ENCODE measurements at places on chromosomes 11 and 22.

DNA sequence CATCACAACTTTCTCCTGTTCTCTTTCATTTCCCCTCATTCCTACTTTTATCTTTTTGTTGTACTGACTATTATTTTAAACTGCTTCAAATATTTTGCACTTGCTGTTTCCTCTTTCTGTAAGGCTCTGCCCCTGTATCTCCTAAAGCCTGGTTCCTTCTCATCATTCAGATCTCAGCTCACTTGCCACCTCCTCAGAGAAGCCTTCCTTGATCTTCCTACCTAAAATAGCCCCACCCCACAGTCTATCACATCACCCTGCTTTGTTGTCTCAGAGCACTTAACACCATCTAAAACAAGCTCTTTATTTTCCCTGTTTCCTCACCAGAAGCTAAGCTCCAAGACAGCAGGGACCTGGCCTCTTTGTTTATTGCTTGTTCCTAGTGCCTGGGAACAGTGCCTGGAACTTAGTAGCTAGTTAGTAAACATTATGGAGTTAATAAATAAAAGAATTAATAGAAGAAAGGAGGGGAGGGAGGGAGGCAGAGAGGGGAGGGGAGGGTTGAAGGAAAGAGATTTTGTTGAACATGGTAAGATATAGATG, 2.5 kb upstream of the STK33 start:
- no peaks in the 10 kb centered on the region for H3K27me3 ChIP-seq
- H3K27ac ChIP-seq: no peak overlapping the region
- no peaks in the 10 kb centered on the region for H3K36me3 ChIP-seq
- H3K4me1 ChIP-seq: peaks cover 38% of the 10 kb centered on the region
- no peak overlapping the region for H3K4me3 ChIP-seq
- DNase-seq: no peak

- H3K4me3 ChIP-seq: no peak overlapping the region
- H3K36me3 ChIP-seq: no peaks in the 10 kb centered on the region
- peak overlapping the region; percentile 57 for H3K27ac ChIP-seq
- no peaks in the 10 kb centered on the region for H3K27me3 ChIP-seq
- H3K4me1 ChIP-seq: peaks cover 35% of the 10 kb centered on the region
- peak; percentile 82 for DNase-seq
Observed at GRCh38 chr22:19886605-19887255, 32.1 kb upstream of the GNB1L start.

GRCh38 chr11:133047036-133047770, 485.1 kb downstream of the OPCML start:
- H3K27me3 ChIP-seq: no peaks in the 10 kb centered on the region
- no peak for DNase-seq
- no peaks in the 10 kb centered on the region for H3K4me1 ChIP-seq
- no peaks in the 10 kb centered on the region for H3K36me3 ChIP-seq
- no peak overlapping the region for H3K27ac ChIP-seq
- no peak overlapping the region for H3K4me3 ChIP-seq

DNA sequence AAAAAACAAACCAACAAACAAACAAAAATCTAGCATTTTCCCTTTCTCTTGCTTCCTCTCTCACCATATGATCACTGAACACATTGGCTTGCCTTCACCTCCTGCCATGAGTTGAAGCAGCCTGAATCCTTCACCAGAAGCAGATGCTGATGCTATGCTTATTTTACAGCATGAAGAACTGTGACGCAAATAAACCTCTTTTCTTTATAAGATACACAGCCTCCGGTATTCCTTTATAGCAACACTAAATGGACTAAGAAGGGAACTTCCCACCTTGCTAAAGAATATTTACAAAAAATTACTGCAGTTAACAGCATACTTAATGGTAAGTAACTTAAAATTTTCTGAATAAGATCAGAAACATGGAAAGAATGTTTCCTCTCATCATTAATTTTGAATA, 27.7 kb upstream of the TEAD1 start:
- H3K27me3 ChIP-seq: no peaks in the 10 kb centered on the region
- H3K36me3 ChIP-seq: no peaks in the 10 kb centered on the region
- H3K27ac ChIP-seq: no peak overlapping the region
- no peak overlapping the region for H3K4me3 ChIP-seq

DNA sequence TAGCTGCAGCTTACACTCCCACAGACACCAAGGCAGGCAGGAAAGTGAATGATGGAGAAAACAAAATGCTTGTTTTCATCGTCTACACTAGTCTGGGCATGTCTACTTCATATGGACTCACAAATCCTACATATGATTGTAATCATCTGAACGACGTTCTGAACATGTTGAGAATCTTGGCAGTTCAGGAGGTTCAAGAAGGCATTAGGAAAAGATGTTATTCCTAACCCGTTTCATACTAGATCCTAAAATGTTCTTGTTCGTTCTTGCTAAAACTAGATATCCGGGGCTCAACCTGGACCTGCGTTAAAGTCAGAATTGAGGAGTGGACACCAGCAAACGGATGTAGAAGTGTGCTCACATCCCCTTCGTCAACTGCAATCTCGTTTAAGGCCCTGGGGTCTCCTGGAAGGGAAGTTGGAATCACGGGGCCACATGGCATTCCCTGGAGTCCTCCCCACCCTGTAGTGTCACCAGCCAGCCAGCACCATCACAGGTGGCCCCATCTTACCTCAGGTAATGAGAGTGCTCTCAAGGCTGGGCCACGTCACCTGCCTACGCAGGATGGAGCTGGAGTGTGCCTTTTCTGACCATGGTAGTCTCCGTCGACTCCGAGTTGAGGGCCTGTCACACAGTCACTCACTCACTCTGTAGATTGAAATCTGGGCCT, 37.3 kb downstream of the C11orf58 start:
- no peak overlapping the region for H3K27ac ChIP-seq
- H3K4me1 ChIP-seq: no peaks in the 10 kb centered on the region
- H3K4me3 ChIP-seq: no peak overlapping the region
- DNase-seq: no peak
- H3K36me3 ChIP-seq: no peaks in the 10 kb centered on the region
- H3K27me3 ChIP-seq: no peaks in the 10 kb centered on the region

DNA sequence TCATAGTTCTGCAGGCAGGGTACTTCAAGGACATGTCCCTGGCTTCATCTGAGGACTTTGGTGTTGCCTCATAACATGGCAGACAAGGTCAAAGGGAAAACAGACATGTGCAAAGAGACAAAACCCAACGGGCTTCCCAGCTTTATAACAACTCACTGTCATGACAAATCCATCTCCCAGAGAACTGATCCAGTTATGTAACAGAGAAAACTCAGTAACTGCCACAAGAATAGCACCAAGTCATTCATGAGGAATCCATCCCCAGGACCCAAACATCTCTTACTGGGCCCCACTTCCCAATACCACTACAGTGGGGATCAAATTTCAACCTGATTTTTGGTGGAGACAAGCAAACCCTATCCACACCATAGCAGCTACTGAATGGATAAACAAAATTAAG, 13.0 kb downstream of the OR52N4 start:
- H3K27ac ChIP-seq: no peak overlapping the region
- H3K4me1 ChIP-seq: no peaks in the 10 kb centered on the region
- no peaks in the 10 kb centered on the region for H3K27me3 ChIP-seq
- no peak overlapping the region for H3K4me3 ChIP-seq
- H3K36me3 ChIP-seq: no peaks in the 10 kb centered on the region

DNA sequence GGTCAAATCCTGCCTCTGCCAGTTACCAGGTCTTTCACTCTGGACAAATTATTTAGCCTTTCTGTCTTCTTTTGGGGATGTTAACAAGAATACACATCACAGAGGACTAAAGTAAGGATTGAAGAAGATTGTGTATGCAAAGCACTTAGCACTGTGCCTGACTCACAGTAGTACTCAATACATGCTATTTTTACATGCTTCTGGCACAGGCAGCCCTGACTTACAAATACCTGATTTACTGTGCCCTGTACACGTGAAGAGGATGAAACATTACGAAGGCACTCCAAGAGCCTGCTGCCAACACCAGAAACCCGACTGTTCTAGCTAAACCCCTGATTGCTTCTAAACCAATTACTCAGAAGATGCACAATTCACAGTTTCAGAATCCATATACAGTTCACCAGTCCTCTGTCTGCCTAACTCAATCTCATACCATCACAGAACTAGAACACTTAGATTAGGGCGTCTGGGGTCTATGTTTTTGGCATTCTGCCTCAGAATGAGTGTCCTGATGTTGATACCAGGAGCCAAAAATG, 300.9 kb upstream of the DDI1 start:
- no peak overlapping the region for H3K4me3 ChIP-seq
- no peaks in the 10 kb centered on the region for H3K27me3 ChIP-seq
- DNase-seq: peak; percentile 58
- peaks cover 34% of the 10 kb centered on the region for H3K4me1 ChIP-seq
- no peaks in the 10 kb centered on the region for H3K36me3 ChIP-seq
- no peak overlapping the region for H3K27ac ChIP-seq

DNA sequence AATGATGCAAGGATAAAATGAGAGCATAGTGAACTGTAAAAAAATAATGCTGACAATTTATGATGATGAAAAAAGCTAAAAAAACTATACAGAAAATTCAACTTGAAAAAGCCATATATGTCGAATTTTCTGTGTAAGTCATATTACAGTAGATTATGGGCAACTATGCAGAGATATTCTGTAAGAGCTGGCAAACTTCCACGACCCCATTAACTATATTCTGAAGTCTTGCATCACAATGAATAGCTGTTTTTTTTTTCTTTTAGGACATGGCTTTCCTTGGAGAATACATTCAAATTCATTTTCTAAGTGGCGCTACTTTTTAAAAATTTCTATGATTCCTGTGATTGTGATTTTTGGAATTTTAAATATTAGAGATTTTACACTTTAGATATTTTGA, 18.4 kb downstream of the PSMD13 start:
- H3K4me3 ChIP-seq: no peak overlapping the region
- peaks cover 16% of the 10 kb centered on the region for H3K4me1 ChIP-seq
- peaks cover 15% of the 10 kb centered on the region for H3K36me3 ChIP-seq
- H3K27me3 ChIP-seq: no peaks in the 10 kb centered on the region

GRCh38 chr22:43276321-43276720, 66.9 kb downstream of the SCUBE1 start:
- DNase-seq: no peak
- H3K4me1 ChIP-seq: no peaks in the 10 kb centered on the region
- H3K4me3 ChIP-seq: no peak overlapping the region
- no peaks in the 10 kb centered on the region for H3K27me3 ChIP-seq
- no peaks in the 10 kb centered on the region for H3K36me3 ChIP-seq

DNA sequence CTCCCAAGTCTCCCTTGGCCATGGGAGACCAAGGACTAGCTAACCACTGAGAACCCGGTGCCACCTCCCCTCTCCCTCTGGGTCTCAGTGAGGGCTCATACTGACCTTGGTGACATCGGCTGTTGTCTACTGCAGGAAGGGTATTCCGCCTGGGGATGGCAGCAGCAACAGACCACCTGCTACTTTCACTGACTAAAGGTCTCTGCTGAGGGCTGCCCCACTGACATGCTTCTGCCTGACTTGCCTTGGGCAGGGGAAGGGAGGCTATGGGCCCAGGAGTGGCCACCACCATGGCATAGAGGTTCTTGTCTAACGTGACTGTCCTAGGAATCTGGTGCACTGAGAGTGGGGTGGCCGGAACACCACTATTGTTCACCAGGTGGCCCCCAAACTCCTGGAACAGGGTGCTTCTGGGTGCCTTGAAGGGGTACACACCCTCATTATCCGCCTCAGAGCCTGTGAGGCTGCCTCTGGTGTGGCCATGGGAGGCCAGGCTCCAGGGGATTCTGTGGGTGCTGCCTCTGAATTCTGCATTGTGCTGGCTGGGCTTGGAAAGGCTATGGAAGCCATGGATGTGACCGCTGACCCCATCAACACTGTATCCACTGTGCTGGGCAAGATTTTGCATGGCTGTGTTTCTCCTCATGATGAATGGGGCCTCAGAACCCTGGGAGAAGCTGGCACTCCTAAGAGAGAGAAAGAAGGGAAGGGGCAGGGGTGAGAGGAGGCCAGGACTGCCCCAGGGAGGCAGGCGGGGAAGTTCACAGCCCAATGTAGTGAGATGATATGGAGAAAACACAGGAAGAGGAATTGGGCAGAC, 38.3 kb downstream of the GAB4 start:
- peaks cover 22% of the 10 kb centered on the region for H3K4me1 ChIP-seq
- no peaks in the 10 kb centered on the region for H3K36me3 ChIP-seq
- no peak overlapping the region for H3K27ac ChIP-seq
- DNase-seq: no peak

GRCh38 chr11:849104-849824, 6.6 kb downstream of the TSPAN4 start:
- no peak overlapping the region for H3K4me3 ChIP-seq
- DNase-seq: peak; percentile 72
- no peaks in the 10 kb centered on the region for H3K27me3 ChIP-seq
- H3K27ac ChIP-seq: no peak overlapping the region

DNA sequence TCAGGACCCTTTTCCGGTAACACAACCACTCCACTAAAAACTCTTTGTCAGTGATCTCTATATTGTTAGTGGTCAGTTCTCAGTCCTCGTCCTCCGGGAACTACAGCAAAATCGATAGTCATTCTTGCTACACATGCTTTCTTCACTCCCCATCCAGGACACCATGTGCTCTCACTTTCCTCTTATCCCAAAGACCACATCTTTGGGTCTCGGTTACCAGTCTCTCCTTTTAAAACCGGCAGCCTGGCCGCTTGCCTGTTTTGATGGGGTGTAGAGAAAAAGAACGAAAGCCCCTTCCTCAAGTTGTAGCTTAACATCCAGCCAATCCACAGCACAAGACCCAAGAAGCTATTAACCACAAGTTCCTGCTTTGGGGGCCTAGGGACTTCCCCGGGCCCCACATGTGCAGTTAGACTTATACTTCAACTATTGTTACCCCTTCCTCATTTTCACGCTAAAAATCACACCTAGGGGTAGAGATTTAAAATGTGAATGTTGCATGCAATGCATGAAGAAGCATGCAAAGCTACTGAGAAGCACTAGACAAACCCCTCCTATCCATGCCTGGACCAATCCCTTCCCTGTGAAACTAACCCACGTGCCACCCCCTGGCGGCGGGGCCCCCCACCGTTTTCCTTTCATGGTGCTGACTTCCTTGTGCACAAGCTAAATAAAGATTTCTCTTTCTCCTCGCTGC, 1.5 kb upstream of the TOLLIP start:
- H3K27ac ChIP-seq: peak overlapping the region; percentile 69
- H3K4me3 ChIP-seq: peak overlapping the region; percentile 92
- DNase-seq: peak; percentile 82

- no peaks in the 10 kb centered on the region for H3K4me1 ChIP-seq
- H3K4me3 ChIP-seq: no peak overlapping the region
- no peak overlapping the region for H3K27ac ChIP-seq
Observed at GRCh38 chr11:110897035-110897434, 184.8 kb upstream of the ARHGAP20 start.

GRCh38 chr11:124174001-124174583, 9.1 kb upstream of the OR10D3 start:
- H3K27ac ChIP-seq: no peak overlapping the region
- DNase-seq: no peak
- no peaks in the 10 kb centered on the region for H3K27me3 ChIP-seq
- no peak overlapping the region for H3K4me3 ChIP-seq
- no peaks in the 10 kb centered on the region for H3K36me3 ChIP-seq
- H3K4me1 ChIP-seq: no peaks in the 10 kb centered on the region

DNA sequence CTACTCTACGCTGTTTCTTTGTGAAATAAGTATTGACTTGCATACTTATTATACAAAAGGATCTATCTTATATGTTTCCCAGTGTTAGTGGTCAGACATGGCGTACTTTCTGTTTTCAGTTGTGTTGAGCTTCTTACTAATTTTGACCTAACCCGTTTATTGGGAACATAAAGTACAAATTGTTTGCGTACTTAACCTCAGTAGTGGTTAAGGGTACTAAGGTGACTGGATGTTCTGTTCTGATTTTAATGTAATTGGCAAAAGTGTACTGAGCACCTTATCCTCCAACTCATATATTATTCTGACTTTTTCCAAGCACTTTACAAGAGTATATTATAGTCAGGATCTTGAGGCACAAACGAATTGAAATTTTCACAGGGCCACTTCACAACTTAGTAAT, 17.2 kb downstream of the TBCEL start:
- no peaks in the 10 kb centered on the region for H3K36me3 ChIP-seq
- no peak overlapping the region for H3K4me3 ChIP-seq
- H3K27me3 ChIP-seq: no peaks in the 10 kb centered on the region
- no peak for DNase-seq
- H3K4me1 ChIP-seq: peaks cover 5% of the 10 kb centered on the region
